ENCODE measurements at places on chromosomes 12 and 14. TPM values are rescaled to one million over a fixed set of nuclear protein-coding genes. Genes with fewer than 3 reads are reported as not detected.

CLEC2A gene
- not detected for total RNA-seq

HSPB8 gene
- total RNA-seq, result 416 TPM

KCNC2 gene
- not detected for total RNA-seq

ACOT6 gene
- total RNA-seq, result not detected

ABCC9 gene
- 44.1 TPM for total RNA-seq

- peak overlapping the region; percentile 19 for H3K27ac ChIP-seq
- H3K4me3 ChIP-seq, result no peak overlapping the region
- no peak for DNase-seq
- H3K36me3 ChIP-seq, result peaks cover 25% of the 10 kb centered on the region
- no peaks in the 10 kb centered on the region for H3K27me3 ChIP-seq
Measured at GRCh38 chr12:131132118-131132892, 178.6 kb downstream of the ADGRD1 start.

DNA sequence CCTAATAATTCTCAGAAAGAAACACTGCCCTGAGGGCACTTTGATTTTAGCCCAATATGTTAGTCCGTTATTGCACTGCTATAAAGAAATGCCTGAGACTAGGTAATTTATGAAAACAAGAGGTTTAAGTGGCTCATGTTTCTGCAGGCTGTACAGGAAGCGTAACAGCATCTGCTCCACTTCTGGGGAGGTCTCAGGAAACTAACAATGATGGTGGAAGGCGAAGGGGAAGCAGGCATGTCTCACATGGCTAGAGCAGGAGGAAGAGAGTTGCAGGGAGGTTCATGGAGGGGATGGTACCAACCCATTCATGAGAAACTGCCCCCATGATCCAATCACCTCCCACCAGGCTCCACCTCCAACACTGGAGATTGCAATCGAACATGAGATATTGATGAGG is 49.4 kb upstream of the RERG start:
- H3K27me3 ChIP-seq, result no peaks in the 10 kb centered on the region
- no peak overlapping the region for H3K27ac ChIP-seq
- DNase-seq, result no peak
- H3K36me3 ChIP-seq, result no peaks in the 10 kb centered on the region
- H3K4me1 ChIP-seq, result peaks cover 17% of the 10 kb centered on the region
- no peak overlapping the region for H3K4me3 ChIP-seq

GRCh38 chr12:122097927-122098756 is 19.6 kb downstream of the MLXIP start:
- no peaks in the 10 kb centered on the region for H3K27me3 ChIP-seq
- peak overlapping the region; percentile 81 for H3K27ac ChIP-seq
- DNase-seq, result no peak
- H3K4me1 ChIP-seq, result peaks cover 90% of the 10 kb centered on the region

DNA sequence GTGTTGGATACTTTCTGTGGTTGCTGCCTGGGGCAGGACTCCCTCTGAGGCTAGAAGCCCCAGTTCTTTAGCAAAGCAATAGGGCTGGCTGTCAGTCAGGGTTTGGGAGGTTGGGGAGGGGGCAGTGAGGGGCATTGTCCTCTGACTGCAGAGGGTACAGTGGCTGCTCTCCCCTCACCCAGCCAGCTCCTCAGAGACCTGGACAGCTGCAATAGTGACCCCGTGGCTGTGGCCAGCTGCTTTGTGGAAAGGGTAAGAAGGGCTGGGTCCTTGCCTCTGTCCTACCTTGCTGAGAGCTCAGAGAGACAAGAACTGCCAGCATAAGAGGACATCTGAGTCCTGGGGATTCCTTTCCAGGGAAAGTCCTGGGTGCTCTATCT is 25.8 kb downstream of the PLEKHG3 start:
- no peak overlapping the region for H3K4me3 ChIP-seq
- H3K27me3 ChIP-seq, result no peaks in the 10 kb centered on the region
- H3K4me1 ChIP-seq, result peaks cover 26% of the 10 kb centered on the region
- no peak overlapping the region for H3K27ac ChIP-seq
- H3K36me3 ChIP-seq, result peaks cover 32% of the 10 kb centered on the region

GRCh38 chr14:101627915-101628262 is 66.6 kb downstream of the DIO3 start:
- H3K4me3 ChIP-seq, result no peak overlapping the region
- H3K4me1 ChIP-seq, result peaks cover 15% of the 10 kb centered on the region
- no peak for DNase-seq
- H3K36me3 ChIP-seq, result no peaks in the 10 kb centered on the region
- H3K27ac ChIP-seq, result no peak overlapping the region

- H3K27ac ChIP-seq, result peak overlapping the region; percentile 97
- no peak for DNase-seq
- H3K4me3 ChIP-seq, result peak overlapping the region; percentile 32
- peaks cover 25% of the 10 kb centered on the region for H3K36me3 ChIP-seq
- peaks cover 97% of the 10 kb centered on the region for H3K4me1 ChIP-seq
- H3K27me3 ChIP-seq, result no peaks in the 10 kb centered on the region
Measured at GRCh38 chr12:55720894-55721444, 776 bp downstream of the RDH5 start.

DNA sequence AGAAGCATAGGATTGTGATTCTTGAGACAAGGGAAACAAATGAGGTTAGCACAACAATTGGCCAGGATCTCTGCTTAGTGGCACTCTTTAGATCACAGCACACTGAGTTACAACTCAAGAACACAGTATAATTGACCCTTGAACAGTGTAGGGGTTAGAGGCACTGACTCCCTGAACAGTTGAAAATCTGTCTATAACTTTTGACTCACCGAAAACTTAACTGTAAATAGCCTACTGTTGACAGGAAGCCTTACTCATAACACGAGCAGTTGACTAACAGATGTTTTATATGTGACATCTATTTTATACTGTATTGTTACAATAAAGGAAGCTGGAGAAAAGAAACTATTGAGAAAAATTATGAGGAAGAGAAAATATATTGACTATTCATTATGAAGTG is 296.1 kb downstream of the RERGL start:
- H3K36me3 ChIP-seq, result no peaks in the 10 kb centered on the region
- no peak for DNase-seq
- H3K4me3 ChIP-seq, result no peak overlapping the region
- no peaks in the 10 kb centered on the region for H3K4me1 ChIP-seq
- no peak overlapping the region for H3K27ac ChIP-seq

DNA sequence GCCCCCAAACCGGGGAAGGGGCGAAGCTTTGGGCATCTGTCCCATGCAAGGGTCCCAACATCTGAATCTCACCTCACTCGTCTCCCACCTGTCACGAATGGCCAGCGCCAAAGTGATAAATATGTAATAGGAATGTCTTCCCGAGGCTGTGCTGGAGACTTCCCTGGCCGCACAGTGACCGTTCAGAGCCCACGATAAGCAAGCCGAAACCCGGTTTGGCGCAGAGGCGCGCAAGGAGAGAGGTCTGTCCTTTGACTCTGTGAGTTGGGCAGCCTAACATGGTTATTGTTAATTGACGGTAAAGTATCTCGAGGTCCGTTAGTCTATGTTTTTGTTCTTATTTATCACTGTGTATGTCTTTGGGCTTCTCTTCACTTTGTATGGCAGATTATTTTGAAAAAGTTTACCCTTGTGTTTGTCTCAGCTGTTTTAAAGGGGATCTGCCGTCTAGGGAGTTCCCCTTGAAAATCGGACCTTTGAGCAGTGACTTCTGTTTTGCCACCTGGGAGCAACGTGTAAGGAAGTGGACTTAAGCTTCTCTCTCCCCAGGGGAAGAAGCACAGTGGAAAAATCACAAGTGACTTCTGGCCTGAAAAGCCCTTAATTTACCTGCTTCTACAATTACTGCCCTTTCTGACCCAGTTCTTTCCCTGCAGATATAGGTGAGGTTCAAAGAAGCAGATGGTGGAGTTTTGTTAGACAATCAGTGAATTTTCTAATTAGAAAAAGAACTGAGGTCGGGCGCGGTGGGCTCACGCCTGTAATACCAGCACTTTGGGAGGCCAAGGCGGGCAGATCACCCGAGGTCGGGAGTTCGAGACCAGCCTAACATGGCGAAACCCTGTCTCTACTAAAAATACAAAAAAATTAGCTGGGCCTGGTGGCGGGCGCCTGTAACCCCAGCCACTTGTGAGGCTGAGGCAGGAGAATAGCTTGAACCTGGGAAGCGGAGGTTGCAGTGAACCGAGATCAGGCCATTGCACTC is 1.1 kb upstream of the TM9SF1 start:
- peak overlapping the region; percentile 85 for H3K4me3 ChIP-seq
- H3K27me3 ChIP-seq, result no peaks in the 10 kb centered on the region
- no peak for DNase-seq
- peaks cover 11% of the 10 kb centered on the region for H3K36me3 ChIP-seq
- H3K27ac ChIP-seq, result peak overlapping the region; percentile 96
- H3K4me1 ChIP-seq, result peaks cover 48% of the 10 kb centered on the region

DNA sequence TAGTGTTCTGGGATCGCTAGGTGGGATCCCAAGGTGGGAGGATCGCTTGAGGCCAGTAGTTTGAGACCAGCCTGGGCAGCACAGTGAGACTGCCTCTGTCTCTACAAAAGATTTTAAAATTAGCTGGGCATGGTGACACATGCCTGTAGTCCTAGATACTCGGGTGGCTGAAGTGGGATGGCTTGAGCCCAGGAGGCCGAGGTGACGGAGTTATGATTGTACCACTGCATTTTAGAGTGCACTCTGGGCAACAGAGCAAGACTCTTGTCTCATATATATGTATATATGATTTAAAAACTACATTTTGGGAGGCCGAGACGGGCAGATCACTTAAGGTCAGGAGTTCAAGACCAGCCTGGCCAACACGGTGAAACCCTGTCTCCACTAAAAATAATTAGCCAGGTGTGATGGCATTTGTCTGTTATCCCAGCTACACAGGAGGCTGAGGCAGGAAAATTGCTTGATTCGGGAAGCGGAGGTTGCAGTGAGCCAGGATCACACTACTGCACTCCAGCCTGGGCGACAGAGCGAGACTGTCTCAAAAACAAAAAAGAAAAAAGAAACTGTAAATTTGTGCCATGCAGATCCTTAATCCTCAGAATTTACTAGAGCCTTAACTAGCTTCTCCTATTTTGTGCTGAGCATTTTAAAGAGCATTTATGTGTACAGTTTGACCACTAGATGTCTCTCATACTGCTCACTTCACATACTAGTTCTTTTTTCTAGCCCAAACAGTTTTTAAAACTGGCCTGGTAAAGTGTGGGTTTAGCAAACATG is 114.8 kb downstream of the MON2 start:
- H3K27ac ChIP-seq, result no peak overlapping the region
- H3K27me3 ChIP-seq, result no peaks in the 10 kb centered on the region
- H3K4me1 ChIP-seq, result no peaks in the 10 kb centered on the region
- no peak overlapping the region for H3K4me3 ChIP-seq
- DNase-seq, result no peak
- peaks cover 19% of the 10 kb centered on the region for H3K36me3 ChIP-seq

DNA sequence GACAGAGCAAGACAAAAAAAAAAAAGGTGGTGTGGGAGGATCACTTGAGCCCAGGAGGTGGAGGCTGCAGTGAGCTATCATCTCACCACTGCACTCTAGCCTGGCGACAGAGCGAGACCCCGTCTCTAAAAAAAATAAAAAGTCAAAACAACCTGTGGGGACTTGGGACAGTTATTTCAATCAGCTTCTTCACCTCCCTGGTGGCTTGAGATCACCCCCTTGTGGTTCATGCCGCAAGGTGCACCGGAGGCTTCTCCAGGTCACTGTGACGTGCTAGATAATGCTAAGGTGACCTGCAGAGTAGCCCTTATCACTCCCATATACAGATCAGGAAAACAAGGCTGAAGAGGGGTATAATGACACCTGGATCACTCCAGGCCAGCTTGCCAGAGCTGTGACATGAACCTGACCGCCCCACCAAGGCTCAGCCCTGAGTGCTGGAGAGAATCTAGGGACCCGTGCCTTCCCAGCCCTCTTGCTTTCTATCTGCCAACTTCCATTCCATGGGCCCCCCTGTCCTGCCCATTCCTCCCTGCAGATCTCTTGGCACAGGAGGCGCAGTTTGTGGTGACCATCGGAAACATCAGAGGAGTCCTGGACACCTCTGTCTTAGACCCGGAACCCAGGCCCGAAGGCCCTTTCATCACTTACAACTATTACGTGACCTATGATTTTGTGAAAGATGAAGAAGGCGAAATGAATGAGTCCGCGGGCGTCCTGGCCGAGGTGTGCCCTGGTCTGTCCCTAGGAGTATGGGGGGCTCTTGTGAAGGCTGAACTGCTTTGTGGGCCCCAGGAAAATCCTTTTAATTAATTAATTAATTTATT is 8.1 kb downstream of the LRRC43 start:
- no peak overlapping the region for H3K4me3 ChIP-seq
- no peaks in the 10 kb centered on the region for H3K4me1 ChIP-seq
- DNase-seq, result no peak

DNA sequence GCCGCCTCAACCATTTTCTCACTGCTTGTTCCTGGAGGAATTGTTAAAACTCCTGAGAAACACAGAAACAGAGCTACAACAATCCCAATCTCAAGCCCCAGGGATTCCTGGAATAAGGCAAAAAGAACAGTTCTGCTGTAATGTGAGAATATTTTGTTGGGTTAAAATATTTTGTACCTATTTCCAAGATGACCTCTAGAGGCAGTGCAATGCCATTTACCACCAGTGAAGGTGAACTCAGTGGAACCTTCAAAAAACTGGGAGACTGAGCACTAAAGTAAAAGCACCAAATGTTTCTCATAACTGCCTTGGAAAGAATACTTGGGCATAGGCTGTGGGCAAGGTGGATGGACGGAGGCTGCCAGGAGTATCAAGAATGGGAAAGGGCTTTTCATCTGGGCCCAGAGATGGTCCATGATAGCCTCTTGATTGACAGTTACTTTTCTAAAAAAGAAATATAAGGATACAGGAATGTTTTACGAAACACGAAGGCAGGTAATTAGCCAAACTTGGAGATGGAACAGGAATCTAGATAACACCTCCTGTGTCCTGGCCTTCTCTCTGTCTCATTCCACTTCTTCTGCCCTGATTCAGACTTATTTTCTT is 334.0 kb upstream of the FLRT2 start:
- no peak overlapping the region for H3K4me3 ChIP-seq
- H3K27me3 ChIP-seq, result no peaks in the 10 kb centered on the region
- H3K4me1 ChIP-seq, result no peaks in the 10 kb centered on the region
- no peak for DNase-seq
- no peaks in the 10 kb centered on the region for H3K36me3 ChIP-seq

Data from esophagus muscularis mucosa (tissue), 4 donors.